Stimulated activated CD8-positive, alpha-beta memory T cell treated with anti-CD3 and anti-CD28 coated beads, Interleukin-7, amount 100 ng/mL, for 48 hours (primary cell): ENCODE measurements at places on chromosomes 5 and 9.

DNA sequence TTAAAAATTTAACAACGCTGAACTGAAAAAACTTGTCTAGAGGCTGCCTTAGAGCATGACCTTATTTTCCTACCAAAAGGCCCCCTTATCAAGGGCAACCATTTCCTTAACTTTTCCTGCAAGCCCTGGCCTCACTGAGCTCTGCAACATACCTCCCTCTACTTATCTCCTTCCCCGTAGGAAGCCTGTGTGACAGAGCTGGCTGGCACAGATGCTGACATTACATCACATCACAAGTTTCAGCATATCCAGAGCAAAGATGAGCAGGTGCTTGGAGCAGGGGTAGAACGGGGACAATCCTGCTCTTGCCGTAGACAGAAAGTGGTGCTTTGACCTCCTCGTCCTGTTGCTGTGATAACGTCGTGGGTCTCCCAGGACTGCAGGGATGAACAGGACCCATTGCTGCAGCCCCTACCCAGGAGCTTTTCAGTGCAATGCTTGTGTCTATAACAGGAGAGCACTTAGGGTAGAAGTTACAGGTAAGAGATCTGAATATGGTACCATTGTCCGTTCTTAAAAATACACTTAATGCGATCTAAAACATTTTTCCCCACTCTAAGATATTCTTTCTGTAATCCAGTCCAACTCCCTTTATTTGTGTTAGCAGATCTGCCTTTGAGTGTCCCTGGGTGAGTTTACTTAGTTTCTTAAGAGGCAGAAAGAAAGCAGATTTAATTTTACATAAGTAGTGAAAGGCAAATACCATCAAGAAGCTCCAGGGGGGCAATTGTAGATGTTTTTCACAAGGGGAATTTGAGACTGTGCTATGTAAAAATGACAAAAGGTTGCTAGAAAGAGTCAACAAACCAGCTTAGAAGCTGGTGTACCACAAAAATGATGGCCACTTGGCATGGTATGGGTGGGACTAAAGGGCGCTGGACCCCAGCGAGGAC, 101.9 kb upstream of the EFNA5 start:
- no peak for DNase-seq

GRCh38 chr5:149264439-149265067, 7.1 kb upstream of the AFAP1L1 start:
- DNase-seq, result no peak

GRCh38 chr9:22343218-22343611, 103.4 kb upstream of the DMRTA1 start:
- DNase-seq, result no peak

DNA sequence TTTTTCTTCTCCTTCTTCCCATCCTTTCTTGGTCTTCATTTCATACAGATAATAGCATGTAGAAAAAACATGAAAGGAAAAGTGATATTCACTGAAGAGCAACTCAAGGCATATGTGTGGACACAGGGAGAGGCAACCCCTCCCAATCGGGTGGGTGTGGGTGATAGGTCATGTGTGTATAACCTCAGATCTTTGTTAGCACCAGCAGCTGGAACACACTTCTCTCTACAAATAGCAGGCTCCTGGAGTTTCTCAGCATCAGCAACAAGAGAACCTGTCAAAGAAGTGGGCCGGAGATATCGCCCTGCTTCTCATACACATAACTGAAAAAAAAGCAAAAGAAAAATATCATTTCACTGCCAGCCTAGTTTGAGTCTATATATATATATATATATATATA, 426.4 kb downstream of the DTWD2 start:
- no peak for DNase-seq

- DNase-seq, result no peak
These were observed 7.8 kb downstream of the HSPA4 start for GRCh38 chr5:133059621-133060020.

GRCh38 chr5:642481-642880, 30.3 kb downstream of the CEP72 start:
- DNase-seq, result no peak

GRCh38 chr5:180301253-180301652, 9.4 kb upstream of the MAPK9 start:
- DNase-seq, result no peak

DNA sequence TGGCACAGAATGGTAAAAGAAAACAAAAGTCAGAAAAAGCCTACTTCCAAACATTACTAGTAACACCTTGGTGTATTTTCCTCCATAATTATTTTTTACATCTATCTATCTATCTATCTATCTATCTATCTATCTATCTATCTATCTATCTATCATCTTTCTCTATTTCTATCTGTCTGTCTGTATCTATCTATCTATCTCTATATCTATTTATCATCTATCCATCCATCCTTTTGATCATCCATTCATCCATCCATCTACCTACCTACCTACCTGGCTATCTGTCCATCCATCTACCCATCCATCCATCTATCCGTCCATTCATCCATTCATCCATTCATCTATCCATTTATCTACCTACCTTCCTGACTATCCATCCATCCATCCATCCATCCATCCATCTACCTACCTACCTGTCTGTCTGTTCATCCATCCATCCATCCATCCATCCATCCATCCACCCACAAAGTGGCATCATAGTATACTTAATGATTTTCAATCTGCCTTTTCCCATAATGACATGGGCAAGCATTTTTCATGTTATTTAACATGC, 121.9 kb upstream of the NEK6 start:
- DNase-seq, result no peak

DNA sequence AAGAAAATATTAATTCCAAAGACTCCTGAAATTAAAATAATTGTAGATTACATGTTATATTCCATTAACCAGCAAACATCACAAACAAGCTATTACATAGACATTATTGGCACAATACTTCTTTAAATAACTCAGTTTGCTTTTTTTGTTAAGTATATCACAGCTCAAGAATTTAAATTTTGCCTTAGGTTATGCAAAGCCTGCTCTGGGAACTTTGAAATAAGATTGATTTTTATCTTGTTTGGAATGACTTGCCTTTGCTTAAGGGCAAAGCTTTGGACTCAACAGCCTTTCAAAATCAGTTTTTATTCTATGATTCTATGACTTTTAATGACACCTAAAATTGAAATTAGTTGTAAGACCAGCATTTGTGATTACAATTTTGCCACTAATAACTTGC, 78.2 kb downstream of the ALDH7A1 start:
- no peak for DNase-seq

DNA sequence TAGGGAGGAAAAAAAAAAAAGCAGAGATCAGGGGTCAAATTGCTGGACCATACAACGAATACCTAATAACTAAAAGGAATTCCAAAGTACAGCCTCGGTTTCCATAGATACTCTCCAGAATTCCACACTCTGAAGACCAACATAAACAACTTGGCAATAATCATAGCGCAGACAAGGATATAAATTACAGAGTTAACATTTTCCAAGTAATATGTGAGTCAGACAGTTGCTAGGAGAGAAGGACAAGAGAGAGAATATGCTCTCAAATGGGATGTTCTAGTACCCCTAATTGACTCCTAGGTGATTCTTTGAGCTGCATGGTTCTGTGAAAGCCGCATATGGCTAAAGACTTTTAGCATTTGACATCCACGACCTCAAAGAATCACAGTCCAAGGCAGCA, 165.2 kb downstream of the FRMD3 start:
- DNase-seq, result no peak

GRCh38 chr9:98994172-98995058, 50.7 kb downstream of the COL15A1 start:
- DNase-seq, result no peak

DNA sequence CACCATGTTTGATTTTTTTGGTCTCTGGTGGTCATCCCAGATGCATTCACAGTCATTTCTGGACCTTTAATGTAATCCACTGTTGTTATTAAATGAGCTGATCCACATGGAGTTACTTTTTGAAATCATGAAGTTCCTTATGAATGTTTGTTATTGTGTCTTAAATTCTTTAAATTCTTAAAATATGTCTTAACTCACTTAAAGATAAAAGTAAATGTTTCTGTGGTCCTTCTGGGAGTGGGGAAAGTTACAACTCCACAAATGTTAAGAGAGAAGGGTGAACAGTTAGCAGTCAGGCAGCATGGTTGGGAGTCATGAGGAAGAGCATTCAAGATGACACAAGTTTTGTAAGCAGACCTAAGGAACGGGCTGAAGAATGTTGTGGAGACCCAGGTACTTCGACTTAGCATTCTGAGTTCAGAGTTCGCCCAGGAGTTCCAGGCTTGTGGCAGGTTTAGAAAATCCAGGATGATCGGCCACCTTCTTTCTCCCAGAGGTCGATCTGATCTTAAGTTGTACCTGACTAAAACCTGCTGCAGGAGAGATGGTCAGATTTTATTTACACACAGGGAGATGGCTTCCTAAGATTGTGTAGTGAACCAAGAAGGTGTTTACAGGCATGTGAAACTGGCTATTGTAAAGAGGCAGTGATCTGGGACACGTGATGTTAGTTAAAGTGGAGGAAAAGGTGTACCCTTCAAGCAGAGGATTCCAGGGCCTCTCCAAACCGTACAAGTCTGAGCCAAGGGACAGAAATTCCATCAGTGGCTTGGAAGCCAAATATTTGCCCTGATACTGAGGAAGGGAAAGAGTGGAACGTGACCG, 17.2 kb downstream of the SLC1A1 start:
- DNase-seq, result no peak

DNA sequence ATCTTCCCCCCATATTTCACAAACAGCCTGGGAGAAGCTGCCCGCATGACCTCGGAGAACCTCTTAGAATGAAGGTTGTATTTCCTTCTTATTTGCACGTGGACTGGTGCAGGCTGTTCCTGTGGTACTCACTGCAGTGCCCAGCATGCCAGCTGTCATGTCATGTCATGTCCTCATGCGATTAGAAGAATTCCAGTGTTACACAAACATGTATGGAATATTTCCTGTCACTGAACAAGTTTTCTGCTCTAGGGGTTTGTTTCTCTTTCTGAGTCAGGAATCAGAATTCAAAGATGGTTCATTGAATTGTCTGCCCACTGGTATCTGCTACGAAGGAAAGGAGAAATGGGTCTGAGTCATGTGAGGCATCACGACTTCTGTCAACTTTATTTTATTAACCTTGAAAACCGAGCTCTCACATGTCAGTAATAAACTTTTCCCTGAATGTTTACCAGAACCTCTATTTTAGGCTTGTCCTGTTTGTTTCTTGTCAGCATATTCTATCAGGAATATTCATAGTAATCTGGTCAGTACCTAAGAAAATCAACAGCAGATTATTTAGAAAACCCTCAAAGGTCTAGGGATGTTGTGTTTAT, 415.6 kb downstream of the GADD45G start:
- no peak for DNase-seq

- no peak for DNase-seq
These were observed 43.4 kb downstream of the PPP1R2B start for GRCh38 chr5:156893517-156893916.

GRCh38 chr9:84937180-84937579, 267.7 kb downstream of the NTRK2 start:
- DNase-seq, result no peak

DNA sequence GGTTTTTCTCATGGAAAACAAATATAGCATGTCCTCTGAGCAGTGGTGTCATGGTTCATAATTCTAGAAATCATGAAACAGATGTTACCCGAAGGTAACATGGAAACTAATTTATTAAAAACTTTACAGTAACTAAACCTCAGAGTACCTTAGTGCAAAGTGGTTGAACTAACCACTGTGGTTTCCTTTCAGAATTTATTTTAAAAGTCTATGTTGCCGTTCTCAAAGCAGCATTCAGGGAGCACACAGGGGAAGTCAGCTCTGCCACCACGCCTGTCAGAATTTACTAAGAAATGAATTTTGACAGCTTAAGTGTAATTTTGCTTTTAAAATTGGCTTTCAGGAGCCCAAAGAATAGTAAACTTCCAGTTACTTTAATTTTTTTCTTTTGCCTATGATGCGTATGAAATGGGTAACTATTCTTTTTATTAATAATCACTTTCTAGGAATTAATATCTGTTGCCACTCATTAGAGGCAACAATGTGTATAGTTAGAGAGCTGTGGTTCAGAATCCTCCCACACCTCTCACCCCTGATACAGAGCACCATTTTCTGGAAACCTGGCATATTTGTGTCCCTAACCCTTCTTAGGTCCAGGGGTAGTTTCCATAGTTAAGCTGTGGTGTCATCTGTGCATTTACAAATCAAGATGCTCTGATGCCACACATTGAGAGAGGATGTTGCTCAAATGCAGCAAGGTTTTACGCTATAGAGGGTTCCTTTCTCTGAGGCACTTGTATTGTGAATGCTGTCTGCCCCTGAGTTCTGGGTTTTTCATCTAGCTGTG, 202.6 kb downstream of the ZSWIM6 start:
- DNase-seq, result no peak

DNA sequence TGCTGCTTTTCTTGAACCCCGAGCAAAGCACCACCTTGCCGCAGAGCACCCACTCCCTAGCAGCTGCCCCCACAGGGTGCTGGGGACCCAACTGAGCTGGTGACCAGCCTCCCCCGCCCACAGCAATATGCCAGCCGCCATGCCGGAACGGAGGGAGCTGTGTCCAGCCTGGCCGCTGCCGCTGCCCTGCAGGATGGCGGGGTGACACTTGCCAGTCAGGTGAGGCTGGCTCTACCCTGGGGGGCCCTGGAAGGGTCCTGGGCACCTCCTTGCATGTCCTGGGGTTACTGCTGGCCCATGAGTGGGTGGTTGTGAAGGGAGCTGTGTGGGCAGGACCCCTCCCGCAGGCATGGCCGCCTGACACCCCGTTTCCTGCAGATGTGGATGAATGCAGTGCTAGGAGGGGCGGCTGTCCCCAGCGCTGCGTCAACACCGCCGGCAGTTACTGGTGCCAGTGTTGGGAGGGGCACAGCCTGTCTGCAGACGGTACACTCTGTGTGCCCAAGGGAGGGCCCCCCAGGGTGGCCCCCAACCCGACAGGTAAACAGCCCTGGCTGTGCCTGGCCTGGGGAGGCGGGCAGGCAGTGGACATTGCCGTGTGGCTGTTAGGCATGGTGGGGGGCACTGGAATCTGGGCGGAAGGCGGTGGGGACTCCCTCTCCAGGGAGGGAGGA, 7.2 kb downstream of the EGFL7 start:
- DNase-seq, result no peak

GRCh38 chr5:52582313-52582712, 205.4 kb upstream of the ITGA1 start:
- no peak for DNase-seq

- no peak for DNase-seq
These were observed 143.0 kb downstream of the GOLPH3 start for GRCh38 chr5:32031089-32031488.

DNA sequence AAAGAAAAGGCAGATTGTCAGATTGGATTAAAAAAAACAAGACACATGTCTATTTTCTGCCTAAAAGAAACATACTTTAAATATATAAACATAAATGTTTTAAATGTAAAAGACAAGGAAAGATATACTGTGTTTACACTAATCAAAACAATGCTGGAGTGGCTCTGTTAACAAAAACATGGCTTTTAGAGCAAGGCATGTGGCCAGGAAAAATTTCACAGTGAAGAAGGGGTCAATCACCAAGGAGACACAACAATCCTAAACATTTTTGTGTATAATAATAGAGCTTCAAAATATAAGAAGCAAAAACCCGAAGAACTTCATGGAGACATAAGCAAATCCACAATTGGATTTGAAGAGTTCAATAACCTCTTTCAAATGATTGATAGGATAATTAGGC, 18.5 kb upstream of the GADD45G start:
- no peak for DNase-seq
